ENCODE measurements at places on chromosomes 3 and 15.
A peak's percentile ranks its signal among the peaks of the same experiment; 100 is the strongest.

- no peaks in the 10 kb centered on the region for H3K4me1 ChIP-seq
- peaks cover 99% of the 10 kb centered on the region for H3K27me3 ChIP-seq
Measured at GRCh38 chr3:37745076-37745475, 116.6 kb upstream of the CTDSPL start.

DNA sequence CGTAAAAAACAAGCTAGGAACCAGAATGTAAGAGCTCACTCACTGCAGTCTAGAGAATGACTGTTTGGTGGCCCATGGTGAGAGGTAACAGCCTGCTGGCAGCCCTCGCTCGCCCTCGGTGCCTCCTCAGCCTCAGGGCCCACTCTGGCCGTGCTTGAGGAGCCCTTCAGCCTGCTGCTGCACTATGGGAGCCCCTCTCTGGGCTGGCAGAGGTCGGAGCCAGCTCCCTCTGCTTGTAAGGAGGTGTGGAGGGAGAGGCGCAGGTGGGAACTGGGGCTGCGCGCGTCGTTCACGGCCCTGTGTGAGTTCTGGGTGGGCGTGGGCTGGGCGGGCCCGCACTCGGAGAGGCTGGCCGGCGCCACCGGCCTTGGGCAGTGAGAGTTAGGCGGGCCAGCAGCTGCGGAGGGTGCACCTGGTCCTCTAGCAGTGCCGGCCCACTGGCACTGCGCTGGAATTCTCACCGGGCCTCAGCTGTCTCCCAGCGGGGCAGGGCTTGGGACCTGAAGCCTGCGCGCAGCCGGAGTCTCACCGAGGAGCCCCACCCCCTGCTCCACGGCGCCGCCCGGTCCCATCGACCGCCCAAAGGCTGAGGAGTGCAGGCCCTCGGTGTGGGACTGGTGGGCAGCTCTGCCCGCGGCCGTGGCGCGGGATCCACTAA lies 420.6 kb downstream of the RBMS3 start:
- no peak overlapping the region for H3K27ac ChIP-seq
- peaks cover 13% of the 10 kb centered on the region for H3K4me1 ChIP-seq
- peaks cover 24% of the 10 kb centered on the region for H3K36me3 ChIP-seq
- no peak for DNase-seq
- no peaks in the 10 kb centered on the region for H3K27me3 ChIP-seq

GRCh38 chr3:155069729-155070128 lies 10.4 kb upstream of the MME start:
- no peak for DNase-seq
- H3K4me1 ChIP-seq = peaks cover 23% of the 10 kb centered on the region
- H3K4me3 ChIP-seq = no peak overlapping the region
- H3K27me3 ChIP-seq = no peaks in the 10 kb centered on the region
- peak overlapping the region; percentile 2 for H3K27ac ChIP-seq

- peaks cover 25% of the 10 kb centered on the region for H3K4me1 ChIP-seq
- peaks cover 5% of the 10 kb centered on the region for H3K36me3 ChIP-seq
- no peak for DNase-seq
- no peak overlapping the region for H3K4me3 ChIP-seq
- peak overlapping the region; percentile 12 for H3K27ac ChIP-seq
Measured at GRCh38 chr3:172148702-172149565, 109.6 kb downstream of the FNDC3B start.

DNA sequence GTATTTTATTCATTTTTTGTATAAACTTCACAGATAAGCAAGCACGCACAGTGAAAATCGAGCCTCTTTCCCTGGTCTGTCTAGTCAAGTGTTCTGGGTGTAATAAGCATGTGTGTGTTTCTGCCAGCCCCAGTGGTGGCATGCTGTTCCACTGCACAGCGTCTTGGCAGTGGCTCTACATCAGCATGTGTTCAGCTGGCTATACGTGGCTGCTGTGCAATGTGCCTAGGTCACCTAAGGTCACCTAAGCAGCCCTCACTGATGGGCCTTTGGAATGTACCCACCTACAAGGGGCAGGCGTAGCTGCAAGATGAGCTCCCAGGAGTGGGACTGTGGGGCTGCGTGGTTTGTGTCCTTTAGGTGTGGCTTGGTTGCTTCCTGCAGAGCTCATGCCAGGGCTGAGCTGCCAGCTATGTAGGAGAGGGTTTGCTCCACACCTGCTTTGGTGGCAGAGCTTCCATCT lies 4.9 kb downstream of the LIMD1 start:
- H3K27me3 ChIP-seq = no peaks in the 10 kb centered on the region
- peaks cover 10% of the 10 kb centered on the region for H3K36me3 ChIP-seq
- H3K27ac ChIP-seq = no peak overlapping the region
- H3K4me1 ChIP-seq = peaks cover 20% of the 10 kb centered on the region
- no peak overlapping the region for H3K4me3 ChIP-seq
- no peak for DNase-seq

Data from MCF 10A (cell line).